ENCODE measurements at places on chromosomes 6 and 20.

GRCh38 chr20:34952671-34953070 is 2.9 kb downstream of the GSS start:
- DNase-seq: no peak

GRCh38 chr6:106939848-106940247 is 34.7 kb downstream of the CD24 start:
- DNase-seq: no peak

DNA sequence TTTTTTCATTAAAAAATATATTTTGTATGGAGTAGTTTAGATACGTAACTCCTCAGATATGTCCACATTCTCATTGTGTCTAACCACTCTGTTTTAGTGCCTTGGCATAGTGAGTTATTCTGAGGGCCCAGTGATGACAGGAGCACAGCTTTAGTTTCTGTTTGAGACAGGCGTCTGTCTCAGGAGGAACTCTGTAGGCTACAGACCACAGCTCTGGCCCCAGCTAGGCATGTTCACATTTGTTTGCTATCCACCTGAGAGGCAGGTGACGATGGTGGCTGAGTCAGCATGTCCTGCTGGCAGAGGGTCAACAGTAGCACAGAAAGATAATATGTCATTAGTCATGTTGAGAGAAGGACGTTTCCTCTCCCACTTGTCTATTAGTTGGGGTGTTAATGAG is 16.3 kb downstream of the LRRC1 start:
- no peak for DNase-seq

- no peak for DNase-seq
Observed at GRCh38 chr20:3039426-3039825, 4.0 kb upstream of the GNRH2 start.

GRCh38 chr6:72974276-72974675 is 251.0 kb downstream of the KHDC1L start:
- no peak for DNase-seq

DNA sequence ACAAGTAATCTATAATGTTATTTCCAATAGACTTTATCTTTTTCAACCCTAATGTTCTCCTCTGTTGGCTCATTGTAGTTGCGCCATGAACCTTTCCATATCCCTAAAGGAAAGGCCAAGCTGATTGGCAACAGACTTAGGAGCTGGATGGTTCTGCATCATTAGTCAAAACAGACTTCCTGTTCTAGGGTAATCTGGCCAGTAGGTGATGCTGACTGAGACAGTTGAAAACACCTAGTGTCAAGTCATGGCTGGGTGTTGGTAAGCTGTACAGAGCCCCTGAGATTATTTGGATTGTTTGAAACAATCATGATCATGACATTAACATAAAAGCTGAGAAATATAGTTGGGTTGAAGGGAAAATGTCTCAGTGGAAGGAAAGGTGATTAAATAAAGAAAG is 231.4 kb downstream of the PHACTR1 start:
- DNase-seq: no peak
